ENCODE measurements at places on chromosomes 11 and 22. TPM values are rescaled to one million over a fixed set of nuclear protein-coding genes. Genes with fewer than 3 reads are reported as not detected.

The FAT3 gene
- total RNA-seq, result not detected

The MAP6 gene
- total RNA-seq, result 0.14 TPM

The HMGXB4 gene
- total RNA-seq, result 38.5 TPM

The SOX6 gene
- not detected for total RNA-seq

The DDTL gene
- 5.8 TPM for total RNA-seq

The KDM4F gene
- total RNA-seq, result not detected

The TRPC6 gene
- total RNA-seq, result not detected

The ATP6V1E1 gene
- total RNA-seq, result 90.4 TPM

The SHANK2 gene
- total RNA-seq, result not detected

The SCGB1A1 gene
- total RNA-seq, result not detected

The PSMD13 gene
- 182 TPM for total RNA-seq

The CRYBB2 gene
- not detected for total RNA-seq

The WNT11 gene
- not detected for total RNA-seq

The SYCE3 gene
- not detected for total RNA-seq

The FOSL1 gene
- total RNA-seq, result 3.7 TPM

The DDI1 gene
- not detected for total RNA-seq

The H19 gene
- not detected for total RNA-seq

The PGA4 gene
- not detected for total RNA-seq

The SMIM38 gene
- 0.43 TPM for total RNA-seq

The TTC36 gene
- total RNA-seq, result 0.75 TPM

The MUC6 gene
- total RNA-seq, result not detected

The TMEM86A gene
- total RNA-seq, result 1.1 TPM

The OR52I1 gene
- total RNA-seq, result not detected

The TH gene
- not detected for total RNA-seq

The PSMC3 gene
- total RNA-seq, result 181 TPM

The EFCAB6 gene
- 0.20 TPM for total RNA-seq

The MISFA gene
- total RNA-seq, result 2.6 TPM

Data from T-helper 2 cell treated with Interferon-gamma antibody and Interleukin-4, amounts not matched to agents 100 ng/mL and 5 ng/mL, for 36 hours (primary cell).